ENCODE measurements at places on chromosomes 6 and 20.

- no peak for DNase-seq
These were observed 78.0 kb upstream of the SIRPG start for GRCh38 chr20:1735417-1736089.

DNA sequence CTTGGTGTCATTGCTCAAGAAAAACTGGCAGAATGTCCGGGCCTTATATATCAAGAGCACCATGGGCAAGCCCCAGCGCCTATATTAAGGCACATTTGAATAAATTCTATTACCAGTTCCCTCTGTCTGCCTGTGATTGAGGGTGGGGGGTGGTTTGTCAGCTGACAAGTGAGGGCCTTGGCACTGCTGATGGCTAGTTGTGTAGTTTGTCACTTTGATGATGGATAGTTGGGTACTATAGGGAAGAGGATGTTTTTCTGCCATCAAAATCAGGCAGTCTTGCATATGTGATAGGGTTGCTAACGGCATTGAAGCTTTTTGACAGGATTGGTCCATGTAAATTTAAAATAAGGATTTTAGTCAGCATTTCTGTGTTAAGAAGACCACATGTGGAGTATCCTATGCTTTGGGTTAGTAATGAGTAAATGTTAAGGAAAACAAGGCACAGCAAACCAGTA, 2.5 kb downstream of the RPL10A start:
- no peak for DNase-seq

DNA sequence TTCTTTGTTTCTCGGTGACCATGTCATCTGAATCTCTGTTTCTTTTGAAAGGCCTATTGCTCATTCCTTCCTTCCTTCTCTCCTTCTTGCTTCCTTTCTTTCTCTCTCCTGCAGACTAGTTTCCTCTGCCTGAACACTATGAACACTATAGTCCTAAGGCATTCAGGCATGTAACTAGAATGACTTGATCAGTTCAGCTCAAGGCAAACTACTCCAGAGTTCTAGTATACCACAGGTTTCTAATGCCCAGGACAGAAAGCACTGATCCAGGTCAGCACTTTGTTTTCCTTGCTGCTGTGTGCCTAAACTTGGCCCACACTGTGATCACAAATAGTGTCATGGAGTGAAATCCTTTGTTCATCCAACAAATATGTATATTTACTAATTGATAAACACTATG, 324.1 kb upstream of the GJE1 start:
- DNase-seq = no peak

DNA sequence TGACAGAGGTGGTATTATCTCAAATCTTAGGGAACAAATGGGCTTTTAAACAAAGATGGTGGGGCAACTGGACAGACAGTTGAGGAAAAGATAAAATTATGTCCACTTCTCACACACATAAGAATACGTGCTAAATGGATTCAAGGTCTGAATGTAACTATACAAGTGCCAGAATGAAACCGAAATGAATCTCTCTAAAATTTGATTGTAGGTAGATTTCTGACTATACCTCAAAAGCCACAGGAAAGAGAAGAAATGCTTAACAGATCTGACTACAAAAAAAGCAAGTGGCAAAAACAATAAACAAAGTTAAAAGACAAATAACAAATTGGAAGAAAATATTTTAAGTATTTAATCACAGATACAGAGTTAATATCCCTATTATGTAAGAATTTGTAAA, 182.7 kb upstream of the OLIG3 start:
- DNase-seq = no peak

GRCh38 chr6:11009353-11009752, 34.8 kb downstream of the ELOVL2 start:
- DNase-seq = no peak

- no peak for DNase-seq
These were observed 31.6 kb downstream of the GSTA2 start for GRCh38 chr6:52731719-52732118.

- no peak for DNase-seq
These were observed 77.4 kb downstream of the CD83 start for GRCh38 chr6:14194976-14195375.

DNA sequence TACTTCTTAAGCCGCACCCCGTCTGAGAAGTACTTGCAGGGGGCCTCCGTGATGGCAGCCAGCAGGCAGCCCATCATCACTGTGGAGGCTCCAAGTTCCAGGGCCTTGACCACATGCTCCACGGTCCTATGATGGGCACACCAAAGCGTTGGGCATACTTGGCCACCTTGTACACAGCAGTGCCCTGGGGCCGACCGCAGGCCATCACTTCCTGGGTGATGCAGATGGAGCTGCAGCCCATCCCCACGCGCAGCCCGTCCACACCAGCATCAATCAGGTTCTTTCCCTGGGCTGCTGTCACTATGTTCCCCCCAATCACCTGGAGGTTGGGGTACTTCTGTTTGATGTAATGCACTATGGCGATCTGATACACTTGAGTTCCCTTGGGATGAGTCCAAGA, 19.8 kb upstream of the RNF144B start:
- DNase-seq = no peak

DNA sequence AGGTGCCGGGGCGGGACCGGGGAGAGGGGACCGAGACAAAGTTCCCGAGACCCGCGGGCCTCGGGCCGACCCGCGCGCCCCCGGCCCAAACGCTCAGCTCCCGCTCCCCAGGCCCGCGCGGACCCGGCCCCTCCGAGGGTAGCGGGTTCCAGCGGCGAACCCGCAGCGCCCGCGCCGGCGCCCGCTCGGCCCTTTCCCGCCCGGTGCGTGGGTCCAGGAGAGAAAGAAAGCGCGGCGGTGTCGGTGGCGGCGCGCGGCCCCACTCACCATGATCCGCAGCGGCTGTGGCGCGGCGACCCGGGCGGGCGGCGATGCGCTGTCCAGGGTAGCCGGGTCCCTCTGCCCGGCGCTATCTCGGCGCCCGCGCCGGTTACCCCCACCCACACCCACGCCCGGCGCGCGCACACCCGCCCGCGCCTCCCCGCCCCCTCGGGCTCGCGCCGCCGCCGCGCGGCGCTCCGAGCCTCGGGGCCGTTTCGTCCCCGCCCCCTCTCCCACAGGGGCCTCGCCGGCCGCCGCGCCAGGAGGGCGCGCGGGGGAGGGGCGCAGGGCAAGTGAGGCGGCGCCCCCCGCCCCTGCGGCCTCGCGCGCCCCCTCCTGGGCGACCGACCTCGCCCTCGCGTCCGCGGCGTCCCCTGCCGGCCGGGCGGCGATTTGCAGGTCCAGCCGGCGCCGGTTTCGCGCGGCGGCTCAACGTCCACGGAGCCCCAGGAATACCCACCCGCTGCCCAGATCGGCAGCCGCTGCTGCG, at the start of gene ELOVL2:
TSS of gene ELOVL2 (minus strand) at position 345 of the 751 bp plus-strand sequence. CDS start at position 270, 75 bp downstream.
- peak; percentile 72 for DNase-seq

DNA sequence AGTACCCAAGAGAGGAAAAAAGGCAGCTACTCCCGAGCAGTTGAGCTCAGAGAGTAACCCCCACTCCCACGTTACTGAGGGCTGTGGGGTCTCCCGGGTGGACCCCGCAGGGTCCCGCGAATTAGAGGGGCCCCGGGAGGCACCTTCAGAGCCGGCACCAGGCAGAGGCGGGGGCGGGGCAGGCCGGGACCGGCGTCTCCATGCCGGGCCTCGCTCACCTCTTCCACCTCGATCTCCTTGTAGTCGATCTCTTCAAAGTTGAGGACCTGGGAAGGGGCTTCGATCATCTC, 381 bp downstream of the MAP3K7 start:
- peak; percentile 30 for DNase-seq

GRCh38 chr6:112781241-112781640, 434.1 kb downstream of the RFPL4B start:
- DNase-seq = no peak

DNA sequence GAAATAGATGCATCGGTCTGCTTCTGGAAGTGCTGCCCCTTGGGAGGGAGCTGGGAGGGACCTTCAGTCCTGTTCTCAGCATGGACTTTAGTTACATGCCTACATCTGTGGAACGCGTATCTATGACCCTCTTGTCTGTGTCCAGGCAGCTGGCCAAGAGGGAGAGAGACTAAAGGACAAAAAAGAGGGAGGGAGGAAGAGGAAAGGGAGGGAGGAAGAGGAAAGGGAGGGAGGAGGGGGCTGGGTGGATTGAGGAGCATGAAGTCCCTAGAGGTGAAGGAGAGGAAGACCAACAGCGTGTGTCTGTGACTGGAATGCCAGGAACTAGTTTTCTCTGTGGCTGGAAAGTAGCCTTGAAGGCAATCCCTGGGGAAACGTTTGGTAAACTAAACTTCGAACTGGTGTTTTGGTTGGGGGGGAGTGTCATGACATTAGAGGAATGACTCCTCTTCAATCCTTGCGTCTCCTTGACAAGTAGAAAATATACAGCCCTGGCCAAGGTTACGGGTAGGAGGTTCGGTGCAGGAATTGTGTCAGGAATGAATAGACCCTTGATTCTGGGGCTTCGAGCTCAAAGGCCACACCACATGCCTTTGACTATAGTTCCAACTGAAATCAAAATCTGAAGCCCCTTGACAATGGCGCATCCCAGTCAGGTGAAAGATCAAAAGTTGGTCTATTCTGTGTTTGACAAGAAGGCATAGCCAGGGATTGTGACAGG, 52.0 kb upstream of the PLEKHG1 start:
- DNase-seq = no peak

- DNase-seq = no peak
These were observed 596.7 kb downstream of the EPM2A start for GRCh38 chr6:145138469-145139139.

Data from GM13976 (cell line).